ENCODE measurements at places on chromosomes 7 and 10.

DNA sequence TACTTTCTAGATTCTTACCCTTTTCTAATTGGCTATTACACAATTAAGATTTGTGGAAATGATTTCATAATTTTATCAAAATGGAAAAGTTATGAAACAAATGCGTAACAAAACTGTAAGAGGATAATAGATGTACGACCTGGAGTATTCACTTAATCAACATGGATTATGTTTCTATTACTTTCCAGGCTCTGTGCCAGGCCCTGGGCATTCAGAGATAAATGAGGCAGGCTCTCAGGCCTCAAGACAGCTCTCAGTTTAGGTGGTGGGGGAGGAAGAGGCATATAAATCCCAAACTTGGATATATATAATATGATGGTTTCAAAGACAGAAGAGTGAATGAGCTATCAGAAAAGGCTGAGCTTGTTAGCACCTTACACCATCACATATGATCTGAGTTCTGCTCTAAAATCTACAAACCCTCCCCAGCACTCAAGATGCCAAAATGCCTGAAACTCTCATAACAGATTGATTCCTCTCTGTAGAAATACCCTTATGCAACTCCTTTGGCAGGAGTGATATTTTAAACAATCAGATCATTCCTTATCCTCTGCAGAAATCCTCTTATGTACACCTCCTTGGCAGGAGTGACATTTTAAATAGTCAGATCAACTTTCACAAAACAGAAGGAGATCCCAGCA, 42.5 kb downstream of the ACBD5 start:
- DNase-seq: no peak

DNA sequence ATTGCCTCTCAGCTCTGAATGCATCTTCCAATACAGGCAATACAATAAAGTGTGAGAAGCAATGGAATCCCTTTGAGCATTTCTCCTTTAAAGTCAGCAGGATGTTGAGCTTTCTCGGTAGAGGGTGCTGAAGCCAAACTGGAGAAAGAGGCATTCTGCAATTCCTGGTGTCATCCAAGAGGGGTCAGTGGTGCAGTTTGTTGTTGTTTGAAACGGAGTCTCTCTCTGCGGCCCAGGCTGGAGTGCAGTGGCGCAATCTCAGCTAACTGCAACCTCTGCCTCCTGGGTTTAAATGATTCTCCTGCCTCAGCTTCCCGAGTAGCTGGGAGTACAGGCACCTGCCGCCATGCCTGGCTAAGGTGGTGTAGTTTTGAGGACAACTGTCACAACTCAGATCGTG, 486.5 kb downstream of the CALN1 start:
- DNase-seq: no peak

GRCh38 chr7:36605261-36606051, 118.8 kb downstream of the AOAH start:
- no peak for DNase-seq

DNA sequence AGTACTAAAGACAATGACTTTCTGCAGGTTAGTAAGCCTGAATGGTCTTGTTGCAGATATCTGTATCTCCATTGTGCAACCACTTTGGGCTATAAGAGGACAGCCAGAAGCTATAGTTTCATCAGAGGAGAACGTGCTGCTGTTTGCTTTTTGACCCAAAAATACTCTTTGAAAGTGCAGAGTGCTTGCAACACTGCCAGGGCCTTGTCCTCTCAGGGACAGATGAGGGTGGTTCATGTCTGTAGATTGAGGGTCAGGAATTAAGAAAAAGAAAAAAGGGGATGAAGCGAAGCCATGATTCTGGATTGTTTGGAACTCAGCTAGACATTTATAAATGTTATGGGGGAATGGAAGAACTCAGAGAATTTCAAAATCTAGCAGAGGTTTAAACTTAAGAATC, 212.5 kb downstream of the SEC23IP start:
- no peak for DNase-seq

DNA sequence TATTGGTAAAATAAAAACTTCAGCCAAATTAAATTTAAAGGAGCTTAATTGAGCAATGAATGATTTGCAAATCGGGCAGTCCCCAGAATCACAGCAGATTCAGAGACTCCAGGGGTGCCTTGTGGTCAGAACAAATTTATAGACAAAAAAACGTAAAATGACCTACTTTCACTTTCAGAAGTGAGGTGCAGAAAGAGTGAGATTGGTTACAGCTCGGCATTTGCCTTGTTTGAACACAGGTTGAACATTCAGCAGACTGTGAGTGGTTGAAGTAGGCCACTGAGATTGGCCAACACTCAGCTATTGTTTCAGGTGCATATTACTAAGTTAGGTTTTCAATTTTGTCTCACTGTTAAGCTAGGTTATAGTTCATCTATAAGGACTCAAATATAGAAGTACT, 153.4 kb downstream of the BICC1 start:
- DNase-seq: no peak

- DNase-seq: no peak
These were observed 342.4 kb downstream of the BBS9 start for GRCh38 chr7:33471636-33472242.

GRCh38 chr7:48528646-48529045, 357.4 kb downstream of the ABCA13 start:
- DNase-seq: no peak

GRCh38 chr10:27688276-27688675, 57.3 kb downstream of the MKX start:
- no peak for DNase-seq

GRCh38 chr10:63919575-63920279, 398.5 kb downstream of the REEP3 start:
- no peak for DNase-seq

- no peak for DNase-seq
These were observed 2.0 kb downstream of the STEAP2 start for GRCh38 chr7:90213521-90213920.

DNA sequence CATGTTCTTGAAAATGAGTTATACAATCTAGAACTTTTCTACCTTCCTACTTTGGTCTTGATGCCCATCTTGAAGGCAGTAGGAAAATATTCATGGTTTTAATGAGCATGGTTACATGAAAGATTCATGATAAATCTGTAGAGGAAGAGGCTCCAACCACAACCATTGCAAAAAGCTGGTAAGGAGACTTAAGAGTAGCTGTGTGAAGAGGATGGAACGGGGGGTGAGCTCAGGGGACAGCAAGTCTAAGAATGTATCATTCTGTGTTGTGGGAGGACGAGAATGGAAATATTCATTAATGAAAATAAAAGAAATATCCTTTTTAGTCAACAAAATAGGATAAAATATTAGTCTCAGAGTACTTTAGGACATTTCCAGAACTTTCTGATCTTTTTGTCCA, 81.1 kb downstream of the BMPER start:
- no peak for DNase-seq

- DNase-seq: no peak
These were observed 42.0 kb downstream of the CDK6 start for GRCh38 chr7:92794391-92794790.

DNA sequence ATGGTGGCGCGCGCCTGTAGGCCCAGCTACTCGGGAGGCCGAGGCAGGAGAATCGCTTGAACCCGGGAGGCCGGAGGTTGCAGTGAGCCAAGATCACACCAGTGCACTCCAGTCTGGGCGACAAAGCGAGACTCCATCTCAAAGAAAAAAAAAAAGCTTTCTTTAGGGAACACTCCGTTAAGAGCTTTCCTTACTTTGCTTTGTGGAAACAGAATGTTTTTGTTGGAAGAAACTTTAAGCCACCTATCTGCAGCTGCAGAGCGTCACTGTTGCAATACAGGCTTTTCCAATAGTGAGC, 641 bp upstream of the TPK1 start:
- no peak for DNase-seq

DNA sequence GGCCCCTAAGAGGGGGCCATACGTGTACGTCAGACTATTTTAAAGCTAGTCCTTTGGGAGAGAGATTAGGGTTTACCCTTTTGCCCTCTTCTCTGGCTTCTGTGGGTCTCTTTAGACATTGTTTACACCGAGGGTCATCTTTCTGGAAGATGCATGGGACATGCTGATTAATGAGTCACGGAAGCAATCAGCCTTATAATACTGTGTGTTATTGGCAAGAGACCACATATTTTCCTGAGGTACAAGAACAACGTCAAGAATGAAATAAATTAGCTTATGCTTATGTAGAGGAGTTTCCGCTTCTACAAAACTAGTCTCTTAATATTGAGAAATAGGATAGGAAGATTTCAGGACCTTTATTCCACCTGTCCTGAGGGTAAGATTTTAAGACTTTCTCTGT, 327.7 kb downstream of the BBS9 start:
- DNase-seq: no peak

GRCh38 chr7:141674171-141674671, 27.7 kb downstream of the DENND11 start:
- DNase-seq: no peak

GRCh38 chr10:1449021-1449420, 288.3 kb downstream of the ADARB2 start:
- no peak for DNase-seq

GRCh38 chr7:99685129-99685758, 5.4 kb upstream of the CYP3A5 start:
- no peak for DNase-seq

- DNase-seq: no peak
These were observed 20.8 kb downstream of the PRKAG2 start for GRCh38 chr7:151856098-151856497.

GRCh38 chr7:36684954-36685353, 39.3 kb downstream of the AOAH start:
- DNase-seq: no peak

DNA sequence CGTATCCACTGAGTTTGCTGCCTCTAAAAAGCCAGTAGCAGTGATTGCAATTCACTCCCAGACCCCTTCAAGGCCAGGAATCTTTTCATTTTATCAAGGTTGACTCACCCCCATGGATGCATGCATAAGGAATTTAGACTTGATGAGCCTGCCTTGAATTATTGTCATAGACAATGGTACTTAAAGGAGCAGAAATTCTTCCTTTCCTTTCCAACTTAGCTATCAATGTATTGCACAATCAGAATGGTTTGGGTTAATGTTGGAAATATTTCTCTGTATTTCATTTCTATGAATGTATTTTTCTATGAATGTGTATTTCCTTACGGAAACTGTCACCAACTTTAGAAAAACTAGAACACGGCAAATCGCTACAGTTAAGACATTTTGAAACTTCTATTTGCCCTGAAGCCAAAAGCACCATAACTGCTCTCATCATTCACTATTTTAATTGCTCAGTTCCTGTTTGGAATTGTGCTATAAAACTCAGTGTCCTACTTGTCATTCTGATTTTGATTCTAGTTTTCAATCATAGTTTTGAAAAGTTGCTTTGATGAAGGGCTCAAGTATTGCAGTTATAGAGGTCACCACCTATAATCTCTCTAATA, 355.7 kb upstream of the AKR1E2 start:
- no peak for DNase-seq

GRCh38 chr7:14340393-14341074, 351.1 kb upstream of the ETV1 start:
- DNase-seq: no peak

GRCh38 chr7:150356265-150356897, 12.2 kb upstream of the REPIN1 start:
- DNase-seq: no peak

- DNase-seq: no peak
These were observed 496.4 kb downstream of the KIF20B start for GRCh38 chr10:90197766-90198165.

DNA sequence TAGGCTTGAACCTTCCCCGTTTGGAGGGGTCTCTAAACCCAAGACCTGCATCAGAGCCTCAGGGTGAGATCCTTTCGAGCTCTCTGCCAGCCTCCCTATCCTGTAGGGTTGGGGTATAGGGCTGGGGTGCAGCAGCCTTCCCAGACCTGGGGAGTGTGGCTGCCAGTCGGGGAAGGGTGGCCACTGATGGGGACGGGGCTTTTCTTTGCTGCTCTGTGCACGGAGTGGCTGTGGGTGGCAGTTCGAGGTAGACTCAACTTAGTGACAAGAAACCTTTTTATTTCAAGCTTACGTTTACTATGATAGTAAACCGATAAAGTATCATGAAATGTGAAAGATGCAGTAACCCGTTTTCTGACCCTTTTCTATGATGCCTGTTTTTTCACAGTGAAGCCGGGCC, 13.0 kb downstream of the ZNF316 start:
- DNase-seq: no peak

GRCh38 chr10:50552771-50553535, 70.8 kb downstream of the SGMS1 start:
- DNase-seq: no peak

DNA sequence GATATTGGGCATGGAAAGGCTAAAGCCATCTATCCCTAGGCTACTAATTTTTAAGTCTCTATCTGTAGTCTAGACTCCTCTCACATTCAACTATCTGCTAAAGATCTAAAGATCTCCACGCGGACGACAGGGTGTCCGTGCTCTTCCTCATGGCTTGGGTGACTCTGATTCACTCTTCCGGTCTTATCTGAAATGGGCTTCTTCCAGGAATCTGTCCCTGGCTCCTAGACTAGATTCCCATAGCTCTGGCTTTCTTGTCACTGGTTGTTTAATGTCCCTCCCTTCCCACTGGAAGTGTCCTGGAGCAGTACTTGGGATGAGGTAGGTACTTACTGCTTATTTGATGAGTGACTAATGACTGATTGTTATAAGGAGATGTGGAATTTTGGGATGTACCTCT, 62.0 kb upstream of the PODXL start:
- no peak for DNase-seq

GRCh38 chr10:62502995-62503613, 128.9 kb downstream of the ZNF365 start:
- DNase-seq: no peak

DNA sequence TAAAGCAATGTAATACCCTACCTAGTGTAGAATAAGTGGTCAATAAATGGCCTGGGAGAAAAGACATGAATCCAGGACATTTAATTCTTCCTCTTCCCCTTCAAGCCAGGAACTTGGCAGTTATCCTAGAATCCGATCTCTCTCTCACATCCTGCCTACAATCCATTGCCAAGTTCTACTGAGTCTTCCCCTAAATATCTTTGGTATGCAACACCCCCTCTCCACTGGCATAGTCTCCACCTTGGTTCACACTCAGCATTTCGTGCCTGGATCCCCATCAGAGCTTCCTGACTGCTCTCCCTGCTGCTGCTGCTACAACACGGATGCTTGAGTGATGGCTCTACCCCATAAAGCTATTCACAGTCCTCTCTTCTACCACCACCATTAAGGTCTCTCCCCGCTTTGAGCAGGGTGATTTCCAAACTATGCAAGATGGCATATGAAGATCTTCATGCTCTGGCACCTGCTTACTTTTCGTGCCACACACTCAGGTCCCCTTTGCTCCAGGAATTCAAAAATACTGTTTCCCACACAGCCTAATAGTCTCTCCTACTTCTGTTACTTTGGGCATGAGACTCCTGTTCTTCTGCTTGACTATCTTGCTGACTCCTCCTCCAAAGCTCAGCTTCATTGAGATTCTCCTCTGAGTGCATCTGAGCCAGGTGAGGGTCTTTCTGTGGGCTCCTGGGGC, 4.8 kb downstream of the ANK3 start:
- no peak for DNase-seq

All from CD4-positive, alpha-beta T cell (primary cell).